ENCODE measurements at places on chromosomes 11 and 22.

GRCh38 chr11:113568566-113568965, 93.4 kb upstream of the DRD2 start:
- DNase-seq = no peak

DNA sequence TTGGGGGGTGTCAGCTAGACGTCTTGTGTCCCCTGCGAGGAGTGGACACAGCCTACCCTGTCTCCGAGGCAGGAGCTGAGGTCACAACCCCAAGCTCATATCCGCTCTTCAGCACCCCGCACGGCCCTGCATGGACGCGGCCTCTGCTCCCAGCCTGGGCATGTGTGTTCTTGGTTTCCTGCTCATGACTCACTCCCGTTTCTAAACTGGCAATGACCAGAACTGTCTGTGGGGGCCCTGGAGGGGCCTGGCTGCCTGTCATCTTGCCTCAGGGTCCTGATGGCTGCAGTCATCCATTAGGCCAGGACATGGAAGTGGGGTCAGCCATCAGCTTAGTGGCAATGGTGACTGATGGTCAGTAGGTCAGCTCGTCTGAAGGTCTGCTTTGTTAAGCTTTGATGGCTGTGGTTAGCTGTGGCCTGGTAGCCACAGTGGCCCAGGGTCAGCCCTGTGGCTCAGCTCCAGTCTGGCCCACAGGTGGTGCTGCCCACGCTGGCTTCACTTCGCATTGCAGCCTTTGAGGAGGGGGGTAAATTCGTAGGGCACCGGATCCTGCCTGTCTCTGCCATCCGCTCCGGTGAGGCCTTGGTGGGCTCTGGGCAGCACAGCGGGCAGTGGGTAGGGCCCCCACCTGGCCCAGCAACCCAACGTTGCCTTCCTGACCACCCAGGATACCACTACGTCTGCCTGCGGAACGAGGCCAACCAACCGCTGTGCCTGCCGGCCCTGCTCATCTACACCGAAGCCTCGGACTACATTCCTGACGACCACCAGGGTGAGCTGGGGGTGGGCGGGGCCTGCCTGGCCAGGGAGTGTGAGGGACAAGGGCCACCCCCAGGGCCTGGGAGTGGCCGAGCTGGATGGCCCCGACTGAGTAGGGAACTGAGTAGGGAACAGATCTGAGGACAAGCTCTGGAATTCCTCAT, 12.0 kb downstream of the PLCB3 start:
- no peak for DNase-seq

GRCh38 chr11:27696115-27696514, 4.1 kb downstream of the BDNF start:
- DNase-seq = no peak

GRCh38 chr22:27554106-27554811, 247.3 kb downstream of the MN1 start:
- no peak for DNase-seq

GRCh38 chr11:31815711-31816467, 4.8 kb upstream of the PAX6 start:
- DNase-seq = peak; percentile 61

- no peak for DNase-seq
Measured at GRCh38 chr22:50027639-50028537, 15.3 kb upstream of the IL17REL start.

DNA sequence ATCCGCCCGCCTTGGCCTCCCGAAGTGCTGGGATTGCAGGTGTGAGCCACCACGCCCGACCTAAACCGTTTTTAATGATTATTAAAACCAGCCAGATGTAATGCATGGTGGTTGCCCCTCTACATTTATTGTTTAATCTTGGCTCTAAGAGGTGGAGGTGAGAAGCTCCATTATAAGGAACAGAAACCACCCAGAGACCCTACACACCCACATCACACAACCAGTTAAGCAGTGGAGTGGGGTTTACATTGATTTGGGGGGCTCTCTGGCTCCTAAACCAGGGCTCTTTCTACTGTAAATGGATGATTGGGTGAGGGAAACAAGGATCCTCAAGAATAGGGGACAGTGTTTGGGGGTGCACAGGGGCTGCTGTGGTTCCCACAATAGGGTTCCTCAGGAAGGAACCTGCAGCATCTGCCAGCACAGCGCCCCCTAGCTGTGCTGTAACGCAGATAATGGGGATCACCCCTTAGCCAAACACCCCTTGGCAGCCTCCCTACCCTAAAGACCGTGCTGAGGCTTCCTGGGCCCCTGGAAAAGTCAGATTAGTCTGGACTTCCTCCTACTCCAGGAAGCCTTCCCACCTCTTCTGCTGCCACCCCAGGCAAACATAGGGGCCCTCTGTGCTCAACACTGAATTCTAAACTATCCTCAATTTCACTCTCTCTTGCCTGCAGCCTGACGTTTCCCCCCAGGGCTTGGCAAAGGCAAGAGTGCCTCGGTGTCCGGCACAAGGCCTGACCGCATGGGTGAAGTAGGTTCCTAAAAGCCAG, 2.4 kb downstream of the MPST start:
- no peak for DNase-seq

DNA sequence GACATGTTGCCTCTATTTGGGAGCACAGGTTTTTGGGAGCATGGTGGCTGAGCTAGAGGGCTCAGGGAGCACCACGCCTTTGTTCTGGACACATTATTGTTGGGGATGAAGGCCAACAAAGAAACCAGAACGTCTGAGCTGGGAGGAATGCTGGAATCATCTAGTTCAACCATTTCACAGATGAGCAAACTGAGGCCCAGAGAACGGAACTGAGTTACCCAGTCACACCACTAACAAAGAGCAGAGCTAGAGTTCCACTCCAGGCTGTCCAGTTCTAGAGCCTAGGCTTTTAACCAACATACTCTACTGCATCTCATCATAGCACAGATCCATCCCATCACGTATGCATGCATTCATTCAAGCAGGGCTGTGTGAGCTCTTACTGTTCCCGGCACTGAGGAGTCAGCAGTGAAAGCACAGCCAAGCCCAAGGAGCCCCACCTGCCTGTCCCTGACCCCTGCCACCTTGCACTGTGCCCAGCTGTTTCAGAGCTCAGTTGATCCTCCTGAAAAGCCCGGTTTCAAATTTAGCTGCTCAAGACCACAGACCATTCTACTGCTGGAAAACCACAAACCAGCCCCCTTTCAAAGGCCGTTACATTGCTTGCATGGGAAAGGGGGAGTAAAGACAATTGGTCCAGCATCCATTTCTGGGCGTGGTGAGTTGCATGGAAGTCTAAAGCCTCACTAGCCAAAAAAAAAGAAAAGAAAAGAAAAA, 16.9 kb upstream of the TCF20 start:
- no peak for DNase-seq

DNA sequence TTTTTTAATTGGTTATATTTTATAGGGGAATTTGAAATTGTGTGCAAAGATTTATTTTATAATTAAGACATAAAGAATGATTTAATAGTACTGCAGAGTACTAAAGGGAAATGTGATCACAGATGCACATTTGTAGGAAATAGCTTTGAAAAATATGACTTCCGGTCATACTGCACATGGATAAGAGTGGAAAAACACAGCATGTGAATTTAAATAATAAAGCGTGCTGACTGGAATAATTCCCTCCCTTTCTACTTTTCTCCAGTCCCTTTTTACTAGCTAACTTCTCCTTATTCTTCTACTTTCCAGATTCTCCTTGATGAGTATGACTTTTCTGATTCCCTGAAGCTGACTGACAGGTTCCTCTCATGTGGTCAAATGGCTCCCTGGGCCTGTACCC, 238.4 kb upstream of the CTSC start:
- DNase-seq = no peak

GRCh38 chr11:127390465-127390864, 389.9 kb upstream of the KIRREL3 start:
- DNase-seq = no peak

DNA sequence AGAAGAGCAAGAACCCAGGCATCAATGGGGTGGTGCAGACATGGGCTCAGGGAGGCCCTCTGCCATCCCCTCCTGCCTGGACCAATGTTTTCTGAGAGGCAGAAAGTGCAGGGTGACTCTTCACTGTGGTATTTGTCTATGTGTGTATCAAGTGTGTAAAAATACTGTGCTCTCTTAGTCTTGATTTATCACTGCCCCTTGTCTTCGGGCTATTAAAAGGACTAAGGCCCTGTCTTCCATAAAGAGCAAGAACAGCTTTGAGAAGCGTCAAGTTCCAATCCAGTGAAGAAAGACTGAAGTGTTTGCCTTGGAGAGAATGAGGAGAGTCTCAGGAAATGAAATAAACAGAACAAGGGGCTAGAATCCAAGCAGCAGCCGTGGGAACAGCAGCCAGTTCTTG, 14.4 kb downstream of the PRSS23 start:
- DNase-seq = no peak

GRCh38 chr11:8258784-8259183, 4.9 kb downstream of the LMO1 start:
- peak; percentile 13 for DNase-seq

DNA sequence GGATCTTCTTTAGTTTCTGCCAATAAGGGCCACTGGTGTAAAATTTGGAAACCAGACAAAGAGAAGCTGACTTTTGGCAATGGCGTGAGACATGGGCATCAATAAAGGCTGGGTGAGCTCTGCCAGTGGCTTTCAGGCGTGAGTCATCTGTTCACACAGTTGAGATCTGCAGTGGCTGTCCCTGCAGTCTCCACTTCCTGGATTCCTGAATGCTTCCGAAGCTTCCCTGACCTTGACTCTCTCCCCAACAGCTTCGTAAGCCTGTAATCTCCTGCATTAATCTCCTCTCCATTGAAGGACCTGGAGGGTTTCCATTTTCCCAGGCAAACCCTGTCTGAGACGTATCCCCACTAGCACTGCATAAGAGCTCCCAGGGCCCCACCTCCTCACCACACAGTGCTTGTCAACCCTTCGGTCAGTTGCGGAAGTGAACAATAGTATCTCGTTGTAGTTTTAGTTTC, 574.7 kb downstream of the TBC1D22A start:
- no peak for DNase-seq

DNA sequence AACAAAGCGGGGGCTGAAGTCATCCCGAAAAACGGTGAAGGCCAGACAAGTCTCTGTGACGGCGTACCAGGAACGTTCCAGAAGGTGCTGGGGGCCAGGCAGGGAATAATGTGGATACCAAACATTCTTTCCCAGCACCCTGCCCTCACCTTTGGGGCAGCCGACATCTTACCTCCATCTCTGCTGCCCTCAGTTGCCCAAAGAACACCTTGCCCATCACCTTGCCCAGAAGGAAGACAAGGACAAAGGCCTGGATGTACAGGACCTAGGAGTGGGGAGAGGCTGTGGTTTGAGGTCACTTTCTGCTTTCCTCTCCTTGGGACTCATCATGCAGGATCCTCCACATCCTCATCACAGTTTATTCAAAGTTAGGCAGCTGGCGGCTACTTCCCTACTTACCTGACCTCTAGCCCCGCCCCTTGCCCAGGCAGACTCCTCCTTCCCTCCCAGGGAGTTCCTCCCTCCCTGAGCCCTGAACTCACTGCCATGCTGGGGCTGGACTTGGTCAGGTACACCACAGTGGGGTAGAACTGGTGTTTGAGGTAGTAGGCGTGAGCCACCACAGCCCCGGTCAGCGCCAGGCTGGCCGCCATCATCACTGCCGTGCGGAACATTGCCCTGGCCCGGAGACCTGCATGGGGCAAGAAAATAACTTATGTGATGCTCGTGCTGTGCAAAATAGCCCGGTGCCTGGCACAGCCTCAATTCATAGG, 1.2 kb downstream of the SYVN1 start:
- no peak for DNase-seq

- DNase-seq = no peak
Measured at GRCh38 chr22:39689421-39689820, 118.9 kb downstream of the CACNA1I start.

DNA sequence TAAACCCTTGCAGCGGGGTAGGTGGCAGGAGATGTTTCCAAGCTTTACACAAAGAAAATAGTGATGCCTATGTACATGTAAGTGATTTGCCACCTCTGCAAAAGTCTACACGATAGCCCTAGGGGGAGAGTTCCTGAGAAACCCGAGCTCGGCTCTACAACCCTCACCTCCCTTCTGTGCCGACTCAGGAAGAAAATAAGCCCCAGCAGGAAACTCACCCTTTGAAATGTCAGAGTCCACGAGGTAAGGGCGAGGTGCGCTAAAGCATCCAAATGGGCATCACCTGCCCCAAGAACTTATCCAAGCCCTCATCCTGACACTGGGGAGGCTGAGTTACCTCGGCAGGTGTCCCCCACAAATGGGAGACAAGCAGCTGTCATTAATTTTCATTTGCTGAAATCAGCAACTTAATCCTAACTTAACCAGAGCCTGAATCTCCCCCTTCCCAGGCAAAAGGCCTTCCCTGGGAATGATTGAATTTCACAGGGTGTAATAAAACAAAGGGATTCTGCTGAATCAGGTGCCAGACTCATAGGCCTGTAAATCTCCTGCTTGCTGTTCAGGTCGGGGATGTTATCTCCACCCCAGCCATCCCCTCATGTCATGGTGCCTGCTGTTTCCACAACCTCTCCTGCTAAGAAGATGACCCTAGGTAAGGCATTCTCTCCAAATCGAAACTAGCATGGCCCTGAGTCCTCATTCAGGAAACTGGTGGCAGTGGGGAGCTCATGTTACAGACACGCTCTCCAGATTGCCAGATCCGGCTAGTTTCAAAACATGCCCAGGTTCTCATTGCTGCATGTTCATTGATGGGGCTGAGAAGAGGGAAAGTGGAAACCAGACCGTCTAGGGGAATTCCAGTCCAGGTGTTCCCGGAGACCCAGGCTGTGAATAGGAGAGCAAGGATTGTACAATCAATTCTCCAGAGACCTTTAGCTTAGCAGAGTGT, 105.3 kb upstream of the KIRREL3 start:
- peak; percentile 75 for DNase-seq

- DNase-seq = no peak
Measured at GRCh38 chr11:20075627-20076026, 84.6 kb downstream of the DBX1 start.

DNA sequence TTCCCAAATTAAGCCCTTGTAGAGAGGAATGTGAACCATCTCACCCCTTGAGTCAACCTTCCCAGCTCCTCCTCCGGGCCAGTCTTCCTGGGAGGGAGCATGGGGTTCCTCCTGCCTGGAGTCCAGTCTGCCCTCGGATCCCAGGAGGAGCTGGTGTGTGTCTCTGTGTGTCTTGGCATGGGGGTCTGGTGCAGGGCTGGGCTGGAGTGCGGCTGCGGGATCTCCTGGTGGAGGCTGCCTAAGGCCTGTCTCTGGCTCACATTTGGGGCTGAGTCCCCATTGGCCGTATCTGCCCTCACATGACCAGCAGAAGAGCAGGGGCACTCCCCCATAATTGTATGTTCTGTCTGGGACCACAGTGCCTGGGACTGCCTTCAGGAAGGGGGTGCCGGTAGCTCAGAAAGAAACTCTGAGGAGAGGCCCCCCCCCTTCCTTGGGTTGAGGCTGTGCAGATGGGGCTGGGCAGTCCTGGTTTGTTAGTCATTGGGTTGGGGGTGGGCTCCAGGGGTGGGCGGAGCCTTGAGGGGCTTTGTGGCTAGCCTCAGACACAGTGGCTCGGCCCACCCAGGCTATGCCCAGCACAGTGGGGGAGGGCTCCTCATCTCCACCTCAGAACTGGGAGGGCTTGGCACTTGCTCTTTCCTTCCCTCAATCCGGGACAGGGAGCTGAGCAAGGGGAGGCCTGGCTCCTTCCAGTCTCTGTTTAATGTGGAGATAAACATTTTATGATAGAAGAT, 2.9 kb downstream of the C1QTNF5 start:
- DNase-seq = peak; percentile 87
